Kasumi-1 (cell line): ENCODE measurements at places on chromosomes 3 and 15.

GRCh38 chr3:39590806-39591205, 123.3 kb downstream of the MOBP start:
- DNase-seq = no peak

DNA sequence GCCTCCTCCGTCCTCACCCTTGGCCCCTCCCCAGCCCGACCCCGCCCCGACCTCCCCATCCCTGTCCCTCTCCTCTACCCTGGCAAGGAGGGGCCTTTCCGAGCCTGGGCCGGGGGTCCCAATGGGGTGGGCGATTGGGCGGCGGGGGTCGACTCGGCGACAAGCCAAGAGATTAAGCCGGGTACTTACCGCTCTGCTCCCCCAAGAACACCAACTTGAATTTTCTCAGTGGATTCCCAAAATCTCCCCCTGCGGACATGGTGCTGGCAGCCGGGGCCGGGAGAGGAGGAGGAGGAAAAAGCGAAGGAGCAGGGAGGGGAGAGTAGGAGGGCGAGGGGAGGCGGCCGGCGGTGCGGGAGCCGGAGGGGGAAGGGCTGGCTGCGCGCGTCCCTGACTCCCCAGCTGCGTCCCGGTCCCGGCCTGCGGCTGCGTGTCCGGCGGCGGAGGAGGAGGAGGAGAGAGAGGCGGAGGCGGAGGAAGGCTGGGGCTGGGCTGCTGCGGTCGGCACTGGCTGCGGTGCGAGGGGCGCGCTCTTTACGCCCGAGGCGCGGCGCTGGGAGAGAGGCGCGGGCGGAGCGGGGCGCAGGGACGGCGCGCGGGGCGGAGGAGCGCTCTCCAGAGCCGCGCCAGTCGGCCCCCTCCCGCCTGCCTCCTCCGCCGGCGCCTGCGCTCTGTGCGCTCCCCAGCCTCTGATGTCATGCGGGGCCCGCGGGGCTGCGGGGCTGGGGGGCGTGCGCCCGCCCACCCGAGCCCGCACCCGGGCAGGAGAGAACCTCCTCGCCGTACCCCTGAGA, at the start of gene RAB6B:
RAB6B (minus strand) TSS at position 675 of the 794 bp plus-strand sequence; CDS start at position 259, 416 bp downstream.
- DNase-seq = peak; percentile 53

GRCh38 chr15:37094333-37094914, 5.9 kb downstream of the MEIS2 start:
- no peak for DNase-seq

- no peak for DNase-seq
These were observed 47.3 kb downstream of the EIF3J start for GRCh38 chr15:44584162-44584749.
